Activated CD4-positive, alpha-beta T cell treated with anti-CD3 and anti-CD28 coated beads for 24 hours (primary cell): ENCODE measurements at places on chromosomes 4 and X.

DNA sequence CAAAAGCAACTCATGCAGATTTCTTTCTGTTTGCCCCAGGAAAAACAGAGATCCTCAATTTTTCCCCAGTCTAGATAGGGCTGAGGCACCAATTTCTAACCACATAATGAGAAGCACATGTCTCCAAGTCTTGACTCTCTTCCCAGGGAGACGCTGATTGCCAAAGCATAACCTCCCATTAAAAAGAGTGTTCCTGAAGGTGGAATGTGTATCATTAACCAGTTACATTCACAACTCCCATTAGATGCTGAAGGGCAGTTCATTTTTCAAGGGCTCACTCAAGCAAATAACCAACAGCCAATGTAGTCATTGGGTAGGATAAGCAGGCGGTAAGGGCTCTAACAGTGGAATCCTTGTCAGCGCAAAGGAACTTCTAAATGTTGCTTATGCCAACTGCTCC is 27.5 kb downstream of the TMEM47 start:
- no peak for DNase-seq

- no peak for DNase-seq
Measured at GRCh38 chr4:74415602-74416300, 29.2 kb upstream of the AREG start.

DNA sequence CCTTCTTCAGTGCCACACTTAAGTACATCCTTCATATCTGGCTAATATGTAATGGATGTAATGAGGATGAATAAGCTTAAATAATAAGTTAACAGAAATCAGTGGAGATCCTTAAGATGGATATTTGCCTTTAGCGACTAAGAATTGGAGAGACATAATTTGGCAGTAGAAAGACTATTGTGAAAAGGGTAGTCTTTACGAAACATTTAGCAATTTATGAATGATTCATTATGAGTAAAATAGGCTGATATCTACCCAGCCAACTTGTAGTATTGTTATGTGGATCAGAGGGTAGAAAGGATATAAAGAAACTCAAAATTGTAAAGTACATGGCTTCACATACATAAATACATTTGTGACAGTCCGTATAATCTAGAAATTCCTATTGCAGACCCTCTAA is 2371.8 kb downstream of the PCDH7 start:
- DNase-seq, result no peak

GRCh38 chr4:108166038-108166437 is 2.7 kb downstream of the LEF1 start:
- no peak for DNase-seq

DNA sequence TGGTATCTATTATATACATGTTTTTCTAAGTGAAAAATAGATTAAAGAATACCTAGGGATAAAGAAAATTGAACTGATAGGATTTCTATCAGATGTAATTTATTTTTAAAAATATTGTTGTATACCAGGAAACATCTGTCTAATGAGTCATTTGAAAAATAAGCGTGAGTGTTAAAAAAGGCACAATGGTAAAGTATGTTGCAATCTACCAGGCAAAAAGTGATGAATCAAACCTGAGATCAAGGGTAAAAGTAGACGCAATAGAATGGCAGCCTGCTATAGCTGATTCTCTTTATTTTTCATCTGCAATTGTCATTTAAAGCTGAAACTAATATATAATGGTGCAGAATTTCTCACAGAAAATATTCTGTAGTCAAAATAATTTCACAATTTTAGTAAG is 1119.6 kb downstream of the PCDH18 start:
- DNase-seq, result no peak

DNA sequence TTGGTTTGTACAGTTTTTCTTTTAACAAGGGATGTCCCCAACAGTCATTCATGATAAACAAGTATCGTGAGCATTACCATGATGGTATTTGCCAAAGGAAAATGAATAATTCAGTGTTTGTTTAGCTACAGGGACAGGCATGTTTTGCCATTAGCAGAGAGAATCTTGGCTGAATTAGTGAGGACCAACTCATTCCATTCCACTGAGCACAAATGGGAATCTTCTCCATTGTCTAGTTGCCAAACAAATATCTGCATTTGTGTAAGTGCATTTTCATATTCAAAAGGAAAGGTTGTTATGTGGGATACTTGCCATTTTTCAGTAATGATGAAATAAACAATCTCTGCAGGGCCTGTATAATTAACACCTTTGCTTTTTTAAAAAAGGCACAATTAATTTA is 1762.6 kb downstream of the RPA4 start:
- no peak for DNase-seq

- DNase-seq, result no peak
Measured at GRCh38 chr4:140149846-140150635, 3.9 kb downstream of the MAML3 start.

DNA sequence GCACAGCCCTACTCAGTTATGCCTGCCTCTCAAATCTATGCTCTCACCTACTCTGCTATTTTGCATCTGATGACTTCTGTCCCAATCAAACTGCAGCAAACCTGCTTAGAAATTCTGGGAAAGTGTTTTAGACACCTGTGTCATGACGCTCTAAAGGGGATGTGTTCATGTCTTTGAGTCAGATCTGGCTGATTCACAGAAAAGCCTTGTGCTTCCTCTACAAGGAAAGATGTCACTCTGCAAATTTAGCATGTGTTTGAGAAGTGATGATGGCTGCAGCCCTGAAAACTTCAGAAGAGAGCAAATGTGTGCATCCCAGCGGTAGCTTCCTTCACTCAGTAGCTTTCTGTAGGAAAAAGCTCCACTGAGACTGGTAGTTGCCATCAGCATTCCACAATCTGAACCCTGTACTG is 235.4 kb downstream of the MGST2 start:
- no peak for DNase-seq

GRCh38 chr4:57344296-57344695 is 234.1 kb upstream of the IGFBP7 start:
- DNase-seq, result no peak

DNA sequence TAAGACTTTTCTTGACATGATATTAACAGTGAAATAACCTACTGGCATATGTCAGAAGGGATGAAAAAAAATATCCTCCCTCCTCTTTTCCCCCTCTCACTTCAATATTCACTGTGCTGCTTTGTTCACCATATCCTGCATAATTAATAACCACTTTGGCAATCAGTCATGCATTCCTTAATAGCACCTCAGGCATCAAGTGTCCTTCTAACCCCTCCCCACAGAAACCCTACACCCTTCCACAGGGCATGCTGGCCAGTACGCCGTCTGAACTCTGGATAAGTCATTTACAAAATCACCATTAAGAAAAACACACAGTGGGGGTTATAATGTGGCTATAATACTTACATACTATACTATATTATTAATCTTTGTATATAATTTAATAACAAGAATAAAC is 165.9 kb downstream of the PDGFC start:
- no peak for DNase-seq

DNA sequence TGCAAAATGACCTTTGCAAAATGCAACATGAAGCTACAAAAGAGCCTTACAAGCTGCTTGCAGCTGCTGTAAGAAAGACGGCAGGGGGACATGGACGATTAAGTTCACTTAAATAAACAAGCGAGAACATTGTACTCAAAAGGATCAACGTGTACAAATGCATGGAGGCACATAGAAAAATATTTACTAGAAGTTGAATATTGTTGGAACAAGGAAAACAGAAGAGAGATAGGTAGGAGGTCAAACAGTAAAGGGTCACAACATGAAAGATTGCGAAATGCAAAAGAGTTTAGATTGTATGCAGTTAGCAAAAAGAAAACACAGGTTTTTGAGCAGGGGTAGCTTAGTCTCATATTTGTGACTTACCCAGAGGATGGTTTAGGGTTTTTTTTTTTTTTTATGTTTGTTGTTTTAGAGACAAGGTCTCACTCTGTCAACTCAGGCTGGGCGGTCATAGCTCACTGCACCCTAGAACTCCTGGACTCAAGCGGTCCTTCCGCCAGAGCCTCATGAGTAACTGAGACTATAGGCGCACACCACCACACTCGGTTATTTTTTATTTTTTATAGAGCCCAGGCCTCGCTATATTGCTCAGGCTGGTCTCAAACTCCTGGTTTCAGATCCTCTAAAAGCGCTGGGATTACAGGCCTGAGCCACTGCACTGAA is 1.4 kb upstream of the PHF8 start:
- no peak for DNase-seq

GRCh38 chr4:80812145-80812544 is 218.4 kb upstream of the BMP3 start:
- no peak for DNase-seq

GRCh38 chr4:71195924-71196323 is 142.9 kb upstream of the SLC4A4 start:
- DNase-seq, result no peak

GRCh38 chr4:113952452-113953029 is 26.9 kb downstream of the ARSJ start:
- DNase-seq, result no peak

DNA sequence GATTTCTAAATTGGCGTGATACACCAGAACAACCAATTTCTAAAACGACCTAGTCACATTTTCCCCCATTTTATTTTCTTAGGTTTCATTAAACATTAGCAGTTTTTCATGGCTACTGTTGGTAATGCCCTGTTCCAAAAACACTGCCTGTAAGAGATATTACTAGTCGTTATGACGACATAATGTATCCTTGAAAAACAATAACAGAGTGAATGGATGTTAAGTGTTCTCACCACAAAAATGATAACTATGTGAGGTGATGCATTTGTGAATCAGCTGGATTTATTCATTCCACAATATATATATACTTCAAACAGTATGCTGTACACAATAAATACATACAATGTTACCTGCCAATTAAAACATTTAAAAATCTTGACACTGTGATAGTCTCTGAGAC is 1147.6 kb upstream of the PCDH10 start:
- no peak for DNase-seq

DNA sequence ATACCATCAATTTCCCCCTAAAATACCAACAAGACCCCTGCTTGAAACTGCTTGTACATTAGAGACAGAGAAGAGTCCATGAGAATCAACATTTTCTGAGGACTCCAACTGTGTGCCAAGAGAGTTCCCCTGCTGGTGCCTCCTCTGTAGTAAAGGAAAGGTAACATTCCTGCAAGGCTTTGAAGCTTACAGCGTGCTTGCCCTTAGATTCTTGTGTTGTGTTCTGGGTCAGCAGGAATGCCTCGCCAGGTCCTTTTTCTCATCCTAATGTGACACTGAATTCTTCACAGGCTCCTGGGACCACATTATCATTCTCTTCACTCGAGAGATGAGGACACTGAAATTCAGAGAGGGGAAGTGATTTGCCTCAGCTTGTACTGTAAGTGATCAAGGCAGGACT is 9.7 kb upstream of the EOLA2 start:
- no peak for DNase-seq

DNA sequence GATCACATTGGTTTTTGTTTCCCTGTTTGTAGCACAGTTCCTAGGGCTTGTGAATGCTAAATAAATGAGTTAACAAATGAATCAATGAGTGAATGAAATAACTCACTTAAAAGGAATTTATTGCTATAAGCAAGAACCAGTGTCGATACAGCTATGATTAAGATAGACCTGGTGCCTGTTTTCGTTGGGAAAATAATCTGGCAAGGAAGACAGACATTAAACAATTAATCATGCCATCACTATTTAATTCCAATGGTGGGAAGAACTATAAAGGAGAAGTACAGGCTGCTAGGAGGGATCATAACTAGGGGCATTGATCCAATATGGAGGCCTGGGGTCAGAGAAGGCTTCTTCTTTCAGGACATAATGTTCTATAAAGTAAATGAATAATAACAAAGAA is 4.5 kb upstream of the CBR4 start:
- DNase-seq, result no peak

DNA sequence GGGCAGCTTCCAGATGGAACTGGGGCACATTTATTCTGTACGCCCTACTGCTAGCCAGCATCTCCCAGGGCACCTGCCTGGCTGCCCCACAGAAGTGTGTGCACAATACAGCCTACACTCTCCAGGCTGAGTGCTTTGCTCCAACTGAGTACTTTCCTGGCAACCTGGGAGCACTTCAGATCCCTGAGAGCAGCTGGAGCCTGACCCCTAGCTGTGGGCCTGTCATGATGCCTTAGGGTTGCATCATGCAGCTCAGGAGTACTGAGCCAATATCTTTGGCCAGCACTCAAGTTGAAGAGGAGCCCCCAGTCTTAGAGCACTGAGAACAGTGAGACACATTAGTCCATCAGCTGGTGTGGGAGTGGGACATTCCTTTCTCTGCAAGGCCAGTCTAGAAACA is 321.9 kb downstream of the CFAP47 start:
- no peak for DNase-seq

GRCh38 chrX:6857749-6858148 is 289.8 kb upstream of the STS start:
- no peak for DNase-seq

GRCh38 chr4:128452415-128452814 is 164.8 kb upstream of the PGRMC2 start:
- DNase-seq, result no peak

DNA sequence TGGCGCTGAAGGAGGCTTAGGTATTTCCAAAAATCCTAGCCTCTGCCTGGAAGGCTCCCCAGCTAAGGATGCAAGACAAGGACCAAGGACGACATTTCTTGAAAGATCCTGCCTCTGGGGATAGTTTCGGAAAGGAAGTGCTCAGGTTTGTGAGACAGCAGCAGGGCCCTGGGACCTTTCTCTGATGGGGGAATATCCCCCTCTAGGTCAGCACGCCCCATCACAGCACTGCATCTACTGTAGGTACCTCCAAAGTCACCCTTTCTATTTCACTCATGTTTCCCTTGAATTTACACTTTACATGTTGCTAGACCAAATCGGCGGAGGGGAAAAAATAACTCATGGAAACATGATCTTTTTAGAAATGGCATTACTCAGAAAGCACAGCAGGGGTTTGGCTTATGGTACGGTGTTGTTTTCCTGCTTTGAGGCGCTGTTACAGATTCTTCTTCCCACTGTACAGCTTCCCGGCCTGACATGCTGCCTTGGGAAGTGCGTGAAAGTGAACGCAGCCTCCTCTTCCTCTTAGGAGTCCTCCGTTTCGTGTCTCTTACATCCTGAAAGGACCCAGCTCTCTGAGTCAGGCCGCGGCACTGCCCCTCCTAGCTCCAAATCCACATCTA is 77.2 kb upstream of the DHRSX start:
- DNase-seq, result no peak

- DNase-seq, result no peak
Measured at GRCh38 chr4:7787067-7787466, 152.6 kb downstream of the AFAP1 start.

DNA sequence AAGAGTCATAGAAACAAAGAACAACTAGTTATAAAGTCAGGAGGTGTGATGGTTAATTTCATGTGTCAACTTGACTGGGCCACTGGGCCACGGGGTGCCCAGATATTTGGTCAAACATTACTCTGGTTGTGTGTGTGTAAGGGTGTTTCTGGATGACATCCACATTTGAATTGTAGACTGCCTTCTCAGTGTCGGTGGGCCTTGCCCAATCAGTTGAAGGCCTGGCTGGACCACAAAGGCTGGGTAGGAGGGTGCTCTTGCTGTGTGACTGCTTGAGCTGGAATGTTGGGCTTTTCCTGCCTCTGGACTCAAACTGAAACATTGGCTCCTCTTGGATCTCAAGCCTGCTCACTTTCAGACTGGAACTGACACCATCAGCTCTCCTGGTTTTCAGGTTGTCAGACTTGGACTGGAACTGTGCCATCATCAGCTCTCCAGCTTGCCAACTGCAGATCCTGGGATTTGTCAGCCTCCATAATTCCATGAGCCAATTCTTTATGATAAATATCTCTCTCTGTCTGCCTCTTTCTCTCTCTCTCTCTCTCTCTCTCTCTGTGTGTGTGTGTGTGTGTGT is 41.4 kb downstream of the CLDN34 start:
- no peak for DNase-seq
